ENCODE measurements at places on chromosomes 2 and 18. TPM values are rescaled to one million over a fixed set of nuclear protein-coding genes. Genes with fewer than 3 reads are reported as not detected.

DNA sequence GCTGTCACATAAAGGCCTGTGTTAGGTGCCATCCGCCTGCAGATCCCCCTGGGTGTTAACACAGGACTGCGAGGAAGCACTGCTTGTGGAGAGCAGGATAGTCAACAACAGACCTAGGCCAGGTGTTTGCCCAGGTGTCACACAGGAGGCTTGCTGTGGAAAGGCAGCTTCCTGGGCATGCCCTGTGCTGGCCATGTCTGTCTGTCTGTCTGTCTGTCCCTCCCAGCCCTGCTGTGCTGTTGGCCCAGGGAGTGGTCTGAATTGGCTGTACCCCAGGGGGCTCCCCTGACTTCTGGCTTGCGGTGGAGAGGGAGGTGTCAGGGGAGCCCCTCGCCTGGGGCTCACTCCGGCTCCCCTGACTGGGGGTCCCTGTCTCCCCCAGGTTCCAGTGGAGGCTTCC, 53.2 kb downstream of the SH3BP4 start:
- DNase-seq, result no peak

GRCh38 chr2:55137024-55137958, 87.0 kb upstream of the RTN4 start:
- no peak for DNase-seq

DNA sequence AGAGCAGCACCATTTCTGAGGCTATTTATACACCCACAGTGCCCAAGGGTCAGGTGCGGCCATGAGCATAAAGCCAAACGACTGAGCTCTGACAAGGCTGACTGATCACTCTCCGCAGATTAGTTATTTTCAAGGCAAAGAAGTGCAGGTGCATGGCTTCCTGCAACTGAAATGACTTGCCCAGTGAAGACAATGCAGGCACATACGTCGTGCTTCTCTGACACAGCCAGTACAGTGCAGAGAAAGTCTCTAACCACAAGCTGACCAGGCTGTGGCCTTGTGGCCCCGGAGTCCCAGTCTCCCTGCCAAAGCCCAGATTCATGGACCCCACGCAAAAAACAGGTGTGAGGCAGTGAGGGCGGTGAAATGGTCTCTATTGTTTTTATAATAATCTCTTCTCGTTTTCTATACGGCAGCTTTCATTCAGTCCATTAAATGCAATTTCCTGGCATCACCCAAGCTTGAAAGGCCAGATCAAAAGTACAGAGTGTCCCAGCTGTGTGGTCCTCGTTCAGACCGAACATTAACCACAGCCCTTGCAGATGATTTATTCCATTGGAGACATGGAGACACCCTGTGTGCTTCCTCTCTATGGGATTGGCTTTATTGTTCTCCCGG, 447.0 kb upstream of the ID2 start:
- DNase-seq, result no peak

- peak; percentile 56 for DNase-seq
These were observed 84.9 kb downstream of the CMPK2 start for GRCh38 chr2:6780765-6781274.

DNA sequence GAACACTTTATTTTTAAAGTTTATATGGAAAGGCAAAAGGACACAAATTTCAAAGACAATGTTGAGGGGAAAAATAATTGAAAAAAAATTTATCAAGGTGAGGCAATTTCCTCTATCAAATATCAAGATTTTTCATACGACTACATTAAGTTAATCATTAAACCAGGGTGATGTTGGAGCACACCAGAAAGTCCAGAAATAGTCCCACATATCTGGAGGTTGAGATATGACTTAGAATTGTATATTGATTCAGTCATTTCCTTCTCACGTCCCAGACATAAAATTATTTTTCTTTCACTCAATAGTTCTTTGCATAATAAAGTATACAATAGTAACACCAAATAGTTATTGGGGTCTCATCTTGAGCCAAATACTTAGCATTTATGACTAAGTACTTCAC, 605.1 kb downstream of the NUP35 start:
- no peak for DNase-seq

GRCh38 chr2:70790136-70790828, at the start of gene FIGLA:
Gene FIGLA (minus strand): TSS chr2:70790643. CDS start chr2:70790638, 5 bp downstream.
- no peak for DNase-seq

DNA sequence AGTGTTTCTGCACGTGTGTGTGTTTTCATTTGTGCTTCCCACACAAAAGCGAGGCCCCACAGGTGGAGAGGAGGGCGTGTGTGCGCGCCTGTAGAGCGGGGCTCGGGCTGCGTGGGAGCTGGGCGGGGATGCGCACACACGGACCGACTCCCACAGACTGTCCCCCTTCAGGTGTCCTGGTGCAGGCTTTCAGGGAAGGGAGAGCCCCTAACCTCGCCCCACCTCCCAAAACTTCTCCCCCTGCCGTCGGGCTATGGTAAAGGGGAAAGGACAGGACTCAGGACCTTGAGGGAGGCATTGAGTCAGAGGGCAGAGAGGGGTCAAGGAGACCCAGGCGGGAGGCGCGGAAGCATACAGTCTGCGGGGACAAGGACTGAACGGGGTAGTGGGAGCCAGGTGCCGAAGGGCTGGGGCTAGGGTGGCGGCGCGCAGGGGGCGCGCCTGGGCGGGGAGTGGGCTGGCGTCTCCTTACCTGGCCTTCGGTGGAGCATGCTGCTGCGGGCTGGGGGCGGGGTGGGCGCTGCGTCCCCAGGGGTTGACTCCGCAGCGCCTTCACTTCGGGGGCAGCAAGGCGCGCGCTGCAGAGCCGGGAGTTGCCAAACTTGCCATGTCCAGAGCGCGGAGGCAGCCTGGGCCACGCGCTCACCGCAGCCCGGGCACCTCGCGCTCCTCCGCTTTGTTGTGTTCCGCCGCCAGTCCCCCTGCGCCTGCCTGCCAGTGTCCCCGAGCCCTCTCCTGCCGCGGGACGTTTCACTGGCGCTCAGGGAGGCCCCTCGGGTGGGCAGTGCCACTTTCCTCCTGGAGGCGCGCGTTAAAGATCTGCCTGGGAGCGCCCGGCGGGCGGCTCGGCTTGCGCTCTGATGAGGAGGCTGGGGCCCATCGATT, 302.0 kb downstream of the NCKAP5 start:
- DNase-seq, result no peak

GRCh38 chr18:79717555-79718074, 38.0 kb downstream of the CTDP1 start:
- DNase-seq, result no peak

DNA sequence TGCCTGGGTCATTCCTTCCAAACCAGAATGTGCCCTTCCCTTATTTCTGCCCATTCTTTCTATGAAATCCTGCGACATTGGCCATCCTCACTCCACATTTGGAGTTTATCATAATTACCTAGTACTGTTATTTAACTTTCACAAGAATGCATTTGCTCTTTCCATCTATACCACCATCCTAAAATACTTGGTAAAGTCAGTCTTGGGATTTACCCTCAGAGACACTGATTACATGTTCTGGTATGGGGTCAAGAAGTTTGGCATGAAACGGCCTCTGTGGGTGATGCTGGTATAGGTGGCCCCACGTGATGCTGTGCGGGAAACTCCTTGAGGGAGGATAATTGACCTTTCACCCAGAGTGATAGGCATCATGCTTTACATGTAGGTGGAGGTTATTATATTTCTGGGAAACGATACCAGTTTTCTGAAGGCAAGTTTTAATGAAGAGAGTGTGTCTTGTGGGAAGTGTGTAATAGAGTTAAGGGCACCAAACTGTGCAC, 123.5 kb downstream of the FMNL2 start:
- no peak for DNase-seq

DNA sequence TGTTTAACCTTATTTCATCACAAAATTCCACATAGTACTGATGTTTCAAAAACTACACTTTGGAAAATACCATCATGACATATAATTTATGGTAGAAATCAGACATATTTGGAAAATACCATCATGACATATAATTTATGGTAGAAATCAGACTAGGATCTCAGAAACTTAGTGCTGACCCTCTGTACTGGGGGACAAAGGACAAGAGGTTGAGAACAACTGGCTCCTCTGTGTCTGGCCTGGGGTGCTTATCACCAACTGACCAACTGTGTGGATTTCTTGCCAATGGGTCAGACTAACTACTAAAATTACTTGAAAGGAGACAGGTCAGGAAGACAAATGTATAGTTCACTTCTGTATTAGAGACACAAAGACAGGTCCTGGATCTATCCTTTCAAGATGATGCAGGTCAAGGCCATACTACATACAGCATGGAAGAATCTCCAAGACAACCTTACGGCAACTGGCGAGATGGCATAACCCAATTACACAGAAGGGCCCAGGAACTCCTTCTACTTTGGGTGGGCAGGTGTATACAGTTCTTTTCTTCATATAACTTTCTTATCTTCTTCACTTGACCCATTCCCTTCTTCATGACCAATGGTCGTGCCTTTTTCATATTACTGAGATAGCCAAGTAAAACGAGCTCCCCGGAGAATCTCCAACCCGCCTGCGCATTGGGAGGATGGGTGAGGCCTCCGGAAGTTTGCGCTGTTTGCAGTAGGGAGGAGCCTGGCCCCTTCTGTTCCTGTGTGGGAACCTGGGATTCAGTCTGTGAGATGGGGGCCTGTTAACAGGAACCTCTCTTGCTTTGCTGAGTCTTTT, 290.5 kb downstream of the AGPS start:
- no peak for DNase-seq

- DNase-seq, result no peak
These were observed 63.9 kb downstream of the ARHGAP15 start for GRCh38 chr2:143193121-143193520.

DNA sequence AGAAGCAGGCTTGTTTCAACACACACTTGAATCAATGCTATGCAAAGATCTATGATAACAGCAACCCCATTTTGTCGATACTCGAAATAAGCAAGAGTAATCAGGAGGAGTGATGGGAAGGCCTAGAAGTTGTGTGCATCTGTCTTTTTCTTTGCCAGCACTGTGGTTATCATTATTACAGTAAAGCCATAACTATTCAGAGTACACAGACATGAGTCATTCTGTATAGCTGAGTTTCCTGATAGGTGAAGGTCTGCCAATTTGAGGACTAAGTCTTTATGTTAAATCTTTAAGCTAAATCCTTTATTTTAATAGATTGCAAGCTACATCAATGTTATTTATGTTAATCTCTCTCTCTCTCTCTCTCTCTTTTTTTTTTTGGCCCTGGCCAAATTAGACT, 1344.4 kb upstream of the CELF4 start:
- no peak for DNase-seq

- DNase-seq, result no peak
These were observed 174.0 kb upstream of the NT5C1B start for GRCh38 chr2:18763338-18763737.

DNA sequence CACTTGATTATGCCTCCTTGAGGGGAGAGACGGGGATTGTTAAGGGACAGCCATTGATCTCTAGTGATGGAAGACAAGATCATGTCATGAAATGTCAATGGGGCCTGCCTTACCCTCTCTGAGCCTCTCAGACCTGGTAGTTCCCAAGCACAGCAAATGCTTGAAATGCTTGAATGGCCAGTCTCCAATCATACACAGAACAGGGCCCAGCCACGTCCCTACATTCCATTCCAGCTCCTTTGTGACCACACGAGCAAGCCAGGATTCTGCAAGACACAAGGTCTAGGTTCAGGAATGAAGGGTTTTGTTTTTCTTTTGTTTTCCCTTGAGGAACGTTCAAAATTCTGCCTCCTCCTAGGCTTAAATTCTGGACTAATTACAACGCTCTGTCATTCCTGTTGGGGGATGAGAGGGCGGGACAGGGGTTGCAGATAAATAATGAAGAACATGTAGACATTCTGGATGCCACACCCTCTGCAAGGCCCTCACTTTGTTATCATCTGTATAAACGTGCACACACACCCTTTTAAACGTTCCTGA, 98.1 kb upstream of the YPEL5 start:
- DNase-seq, result no peak

DNA sequence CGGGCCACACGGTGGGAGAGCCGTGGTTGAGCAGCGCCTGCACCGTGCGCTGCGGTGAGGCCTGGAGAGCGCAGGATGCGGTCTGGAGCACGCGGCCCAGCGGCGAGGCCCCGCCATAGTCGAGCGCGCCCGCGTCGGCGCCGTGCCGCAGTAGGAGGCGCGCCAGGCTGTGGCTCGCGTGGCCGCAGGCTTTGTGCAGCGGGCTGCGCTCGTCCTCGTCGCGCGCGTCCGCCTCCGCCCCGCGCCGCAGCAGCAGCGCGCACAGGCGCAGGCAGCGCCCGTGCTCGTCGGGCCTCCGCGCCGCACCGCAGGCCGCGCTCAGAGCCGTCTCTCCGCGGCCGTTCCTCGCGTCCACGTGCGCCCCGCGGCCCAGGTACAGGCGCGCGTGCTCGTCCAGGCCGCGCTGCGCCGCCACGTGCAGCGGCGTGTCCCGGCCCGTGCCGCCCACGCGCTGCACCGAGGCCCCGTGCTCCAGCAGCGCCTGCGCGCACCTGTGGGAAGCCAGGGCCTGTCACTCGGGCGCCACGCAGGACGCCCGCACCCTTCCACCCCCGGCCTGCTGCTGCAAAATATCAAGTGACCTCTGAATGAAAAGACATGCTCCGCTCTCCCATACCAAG, 46.3 kb upstream of the GBX2 start:
- no peak for DNase-seq

GRCh38 chr2:42928692-42929545, 136.5 kb upstream of the HAAO start:
- no peak for DNase-seq

Gene ABCG8
- 0.74 TPM for polyA plus RNA-seq

Gene CD302
- polyA plus RNA-seq, result 58.5 TPM

Gene CFLAR
- polyA plus RNA-seq, result 103 TPM

Gene LTBP1
- polyA plus RNA-seq, result 56.8 TPM

Gene PRKAG3
- polyA plus RNA-seq, result not detected

Data from left lung (tissue), 14 donors.